Myometrial cell (primary cell): ENCODE measurements at places on chromosomes 3 and 15. TPM values are rescaled to one million over a fixed set of nuclear protein-coding genes. Genes with fewer than 3 reads are reported as not detected.

Gene GOLGA8G
- not detected in 2 replicates for total RNA-seq

Gene REC114
- total RNA-seq: not detected in 2 replicates

Gene ZNF385D
- total RNA-seq: 0.35 and 6.6 TPM in 2 replicates

Gene SLC28A2
- total RNA-seq: not detected in 2 replicates

Gene HRG
- total RNA-seq: not detected in 2 replicates

Gene ZBTB11
- total RNA-seq: 7.8 and 14.0 TPM in 2 replicates

Gene WNT7A
- not detected in 2 replicates for total RNA-seq

Gene NEDD4
- total RNA-seq: 26.8 and 33.8 TPM in 2 replicates

Gene CLRN1
- total RNA-seq: not detected in 2 replicates

Gene TRH
- total RNA-seq: 0.18 and 0.86 TPM in 2 replicates

Gene TRPM1
- not detected in 2 replicates for total RNA-seq

Gene MAPKBP1
- 9.7 and 10.1 TPM in 2 replicates for total RNA-seq

Gene ARL8B
- total RNA-seq: 31.1 and 36.5 TPM in 2 replicates

Gene SI
- total RNA-seq: not detected in 2 replicates

Gene LMCD1
- 121 and 123 TPM in 2 replicates for total RNA-seq

Gene CTXN2
- total RNA-seq: not detected in 2 replicates

Gene IL20RB
- total RNA-seq: 34.0 and 37.6 TPM in 2 replicates

Gene SCN11A
- total RNA-seq: not detected in 2 replicates

Gene IMPG2
- under 0.01 and 0.18 TPM in 2 replicates for total RNA-seq

Gene GOLGA8J
- total RNA-seq: not detected in 2 replicates

Gene GOLIM4
- total RNA-seq: 35.2 and 44.1 TPM in 2 replicates

Gene AVEN
- 24.6 and 26.2 TPM in 2 replicates for total RNA-seq

Gene IL5RA
- total RNA-seq: not detected in 2 replicates

Gene SGO1
- total RNA-seq: 6.6 and 7.6 TPM in 2 replicates

Gene SLC22A13
- total RNA-seq: not detected in 2 replicates

Gene KIF23
- 47.5 and 61.7 TPM in 2 replicates for total RNA-seq

Gene ARL6IP5
- total RNA-seq: 146 and 174 TPM in 2 replicates

Gene VGLL3
- total RNA-seq: 43.0 and 53.7 TPM in 2 replicates

Gene DLG1
- total RNA-seq: 21.3 and 41.3 TPM in 2 replicates

Gene TFDP2
- total RNA-seq: 24.5 and 42.7 TPM in 2 replicates

Gene SLC25A26
- 17.2 and 18.2 TPM in 2 replicates for total RNA-seq

Gene LRRIQ4
- total RNA-seq: not detected in 2 replicates

Gene CYP11A1
- total RNA-seq: 0.53 and 3.2 TPM in 2 replicates

Gene TLR9
- not detected in 2 replicates for total RNA-seq

Gene FLNB
- 189 and 195 TPM in 2 replicates for total RNA-seq
